ENCODE measurements at places on chromosomes 3 and 15. TPM values are rescaled to one million over a fixed set of nuclear protein-coding genes. Genes with fewer than 3 reads are reported as not detected.

Gene DGKG
- total RNA-seq: 5.8 TPM

Gene CTXN2
- not detected for total RNA-seq

Gene TTLL13
- total RNA-seq: not detected

Gene FAM98B
- 13.2 TPM for total RNA-seq

Gene A4GNT
- not detected for total RNA-seq

Gene TM4SF1
- 895 TPM for total RNA-seq

Gene C3orf20
- 0.12 TPM for total RNA-seq

Gene KIF23
- total RNA-seq: 1.7 TPM

Gene NEK10
- 2.6 TPM for total RNA-seq

Gene LRRIQ4
- not detected for total RNA-seq

Gene RASGRF1
- total RNA-seq: not detected

DNA sequence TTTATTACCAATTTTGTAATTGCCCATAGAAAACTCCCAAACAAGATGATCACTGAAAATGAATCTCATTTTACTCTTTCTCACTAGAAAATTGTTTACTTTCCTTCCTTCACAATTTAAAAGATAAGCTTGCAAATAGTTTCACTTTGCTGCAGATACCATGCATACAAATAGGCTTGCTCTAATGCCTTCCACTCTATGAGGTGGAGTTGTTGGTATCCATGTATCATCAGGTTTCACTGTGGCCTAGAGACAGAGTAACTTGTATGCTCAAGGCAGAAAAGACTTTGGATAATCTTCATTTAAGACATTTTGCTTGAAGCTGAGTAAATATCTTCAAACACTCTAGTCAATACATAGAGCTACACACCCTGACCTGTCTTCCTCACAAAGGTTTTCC, 60.8 kb downstream of the RYK start:
- DNase-seq: no peak

DNA sequence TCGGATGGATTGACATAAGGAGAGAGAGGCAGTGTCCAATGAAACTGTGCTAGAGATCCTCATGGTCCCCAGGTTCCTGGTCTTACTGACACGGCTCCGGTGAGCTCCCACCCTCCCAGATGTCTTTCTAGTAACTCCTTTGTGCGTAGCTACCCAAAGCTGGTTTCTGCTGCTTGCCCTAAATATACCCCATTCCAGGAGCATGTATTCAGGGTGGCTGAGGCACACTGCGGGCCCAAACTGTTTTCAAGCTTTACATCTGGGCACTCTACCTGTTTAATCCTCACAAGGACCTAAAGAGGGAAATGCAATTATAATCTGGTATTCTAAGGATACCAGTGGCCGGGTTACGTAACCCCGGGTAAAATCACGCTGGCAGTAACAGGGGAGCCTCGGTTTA, 161.2 kb upstream of the NSMCE3 start:
- DNase-seq: no peak

GRCh38 chr3:66428733-66429132, 72.1 kb downstream of the LRIG1 start:
- no peak for DNase-seq

DNA sequence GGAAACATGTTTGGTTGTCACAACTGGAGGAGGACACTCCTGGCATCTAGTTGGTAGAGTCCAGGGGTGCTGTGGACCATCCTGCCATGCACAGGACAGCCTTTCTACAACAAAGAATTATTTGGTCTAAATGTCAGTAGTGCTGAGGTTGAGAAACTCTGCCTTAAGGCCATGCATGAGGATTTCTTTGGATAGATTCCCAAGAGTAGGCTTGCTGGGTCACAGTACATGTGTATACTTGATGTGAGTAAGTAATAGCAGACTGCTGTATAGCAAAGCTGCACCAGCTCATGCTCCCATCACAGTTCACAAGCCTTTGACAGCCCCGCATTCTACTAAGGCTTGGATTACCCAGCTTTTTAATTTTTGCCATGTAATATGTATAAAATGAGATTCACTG, 151.3 kb downstream of the MFSD1 start:
- no peak for DNase-seq

- DNase-seq: no peak
Observed at GRCh38 chr15:90344662-90345061, 7.4 kb upstream of the ZNF774 start.

- no peak for DNase-seq
Observed at GRCh38 chr3:178586076-178586475, 49.8 kb downstream of the KCNMB2 start.

GRCh38 chr3:13135811-13136321, 62.6 kb upstream of the IQSEC1 start:
- DNase-seq: no peak

DNA sequence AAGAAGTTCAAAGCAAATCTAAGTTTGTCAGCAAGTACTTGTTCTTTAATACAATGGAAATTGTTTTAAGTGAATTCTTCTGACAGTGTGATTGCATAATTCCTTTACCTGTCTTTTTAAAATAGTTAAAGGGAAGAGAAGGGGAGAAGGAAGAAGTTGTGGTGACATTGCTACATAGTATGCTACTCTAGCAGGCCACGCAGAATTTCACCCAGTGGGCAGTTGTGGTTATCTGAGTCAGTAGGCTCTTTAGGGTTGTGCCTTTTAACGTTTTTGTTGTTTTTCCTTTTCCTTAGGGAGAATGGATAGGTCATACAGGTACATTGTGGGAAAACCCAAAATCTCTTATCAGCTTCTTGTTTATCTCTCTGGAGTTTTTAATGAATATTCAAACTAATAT, 40.4 kb downstream of the KIF15 start:
- no peak for DNase-seq

DNA sequence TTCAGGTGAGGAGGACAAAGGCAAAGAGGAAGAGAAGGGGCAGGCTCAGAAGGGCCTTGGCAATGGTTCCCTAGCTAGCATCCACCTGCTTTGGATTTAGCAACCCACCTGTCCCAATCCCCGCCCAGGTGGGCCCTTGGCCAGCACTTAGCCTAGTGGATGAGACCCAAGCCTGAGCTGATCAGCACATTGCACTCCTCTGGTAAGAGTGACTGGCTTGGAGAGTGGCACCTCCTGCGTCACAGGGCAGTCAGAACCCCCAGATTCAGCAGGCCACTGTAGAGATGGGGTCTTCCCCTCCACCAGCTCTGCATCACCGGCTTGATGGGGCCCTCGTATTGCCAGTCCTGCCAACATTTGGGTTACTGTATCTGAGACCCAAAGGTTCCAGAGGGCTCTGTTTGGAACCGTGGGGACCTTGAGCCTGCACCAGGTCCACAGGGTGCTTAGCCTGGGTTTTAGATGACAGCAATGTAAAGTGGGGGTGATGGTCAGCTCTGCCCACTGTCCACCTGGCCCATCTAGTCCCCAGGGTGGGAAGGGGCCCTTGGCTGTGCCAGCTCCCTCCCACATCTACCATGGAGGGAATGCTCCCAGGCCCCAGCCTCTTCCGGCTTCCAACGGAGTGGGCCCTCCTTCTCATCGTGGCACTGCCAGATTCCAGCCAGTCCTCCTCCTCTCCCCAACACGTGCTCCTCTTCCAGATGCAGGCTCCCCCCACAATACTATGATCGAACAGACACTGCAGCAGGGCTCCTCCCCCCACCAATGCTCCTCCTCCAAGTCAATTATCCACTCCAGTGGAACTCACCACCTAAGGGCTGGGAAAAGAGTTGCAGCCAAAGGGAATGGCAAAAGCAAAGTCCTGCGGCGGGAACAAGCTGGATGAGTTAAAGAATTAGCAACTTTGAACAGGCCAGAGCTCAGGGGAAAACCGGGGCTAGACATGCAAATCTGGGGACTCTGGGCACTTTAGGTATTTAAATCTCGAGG, 45.7 kb downstream of the LHFPL4 start:
- DNase-seq: no peak

DNA sequence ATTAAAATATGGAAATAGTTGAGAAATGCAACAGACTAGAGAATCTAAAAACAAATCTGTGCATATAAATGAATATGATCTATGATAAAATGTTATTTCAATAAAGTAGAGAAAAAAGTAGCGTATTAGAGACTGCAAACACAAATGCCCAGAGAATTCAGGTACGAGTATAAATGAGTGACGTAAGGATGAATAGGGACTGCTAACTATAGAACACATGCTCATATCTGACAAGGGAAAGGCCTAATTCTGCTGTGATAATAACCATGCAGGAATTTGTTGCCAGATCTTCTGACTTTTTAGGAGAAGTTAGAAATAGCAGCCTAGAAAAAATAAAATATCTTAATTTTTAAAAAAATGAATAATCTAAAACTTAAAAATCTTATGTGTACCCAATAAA, 73.1 kb downstream of the ESYT3 start:
- DNase-seq: no peak

GRCh38 chr3:155598671-155599070, 146.2 kb downstream of the PLCH1 start:
- no peak for DNase-seq

GRCh38 chr3:185059766-185060165, 93.1 kb downstream of the C3orf70 start:
- DNase-seq: no peak

GRCh38 chr3:135871311-135871710, 94.2 kb upstream of the PPP2R3A start:
- DNase-seq: no peak

DNA sequence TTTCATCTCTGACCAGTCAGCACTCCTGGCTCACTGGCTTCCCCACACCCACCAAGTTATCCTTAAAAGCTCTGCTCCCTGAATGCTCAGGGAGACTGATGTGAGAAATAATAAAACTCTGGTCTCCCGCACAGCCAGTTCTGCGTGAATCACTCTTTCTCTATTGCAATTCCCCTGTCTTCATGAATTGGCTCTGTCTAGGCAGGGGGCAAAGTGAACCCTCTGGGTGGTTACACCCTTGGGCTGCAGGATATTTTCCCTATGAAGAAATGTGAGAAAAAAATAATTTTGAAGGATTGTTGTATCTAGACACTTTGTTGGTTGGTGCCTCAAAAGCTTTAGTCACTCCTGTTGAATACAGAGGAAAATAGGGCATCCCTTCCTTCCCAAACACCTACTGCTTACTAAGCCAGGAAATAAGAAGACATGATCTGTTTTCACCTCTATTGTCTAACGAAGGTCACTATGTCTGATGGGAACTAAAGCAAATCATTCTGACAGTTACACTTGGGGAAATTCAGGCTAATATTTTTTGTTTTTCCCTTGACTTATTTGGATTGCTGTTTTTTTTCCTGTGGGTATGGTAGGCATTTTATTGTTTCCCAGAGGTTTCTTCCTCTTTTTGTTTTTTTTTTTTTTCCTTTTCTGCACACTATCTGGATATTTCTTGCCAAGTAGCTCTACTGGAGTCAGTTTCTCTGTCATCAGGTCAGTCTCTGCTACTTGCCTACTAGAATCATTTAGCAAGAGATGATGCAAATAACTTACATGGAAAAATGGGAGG, 15.3 kb upstream of the TNFSF10 start:
- no peak for DNase-seq

GRCh38 chr3:177789500-177789899, 592.2 kb upstream of the TBL1XR1 start:
- no peak for DNase-seq

DNA sequence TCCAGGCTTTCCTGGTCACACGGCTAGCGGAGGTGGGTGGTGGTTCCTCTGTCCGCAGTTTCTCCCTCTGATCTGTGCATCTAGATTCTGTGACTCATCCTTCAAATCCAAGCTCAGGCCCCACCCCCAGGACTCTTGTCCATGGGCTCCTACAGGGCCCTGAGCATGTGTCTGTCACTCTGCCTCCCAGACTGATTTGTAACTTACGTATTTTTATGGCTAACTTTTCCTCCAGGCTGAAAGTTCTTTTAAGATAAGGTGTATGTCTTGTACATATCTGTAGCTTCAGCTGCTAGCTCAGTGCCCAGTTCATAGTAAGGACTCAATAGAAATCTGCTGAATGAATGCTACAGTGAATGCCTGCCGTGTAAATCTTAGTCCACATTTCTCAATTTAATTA, 8.0 kb downstream of the ESYT3 start:
- no peak for DNase-seq

DNA sequence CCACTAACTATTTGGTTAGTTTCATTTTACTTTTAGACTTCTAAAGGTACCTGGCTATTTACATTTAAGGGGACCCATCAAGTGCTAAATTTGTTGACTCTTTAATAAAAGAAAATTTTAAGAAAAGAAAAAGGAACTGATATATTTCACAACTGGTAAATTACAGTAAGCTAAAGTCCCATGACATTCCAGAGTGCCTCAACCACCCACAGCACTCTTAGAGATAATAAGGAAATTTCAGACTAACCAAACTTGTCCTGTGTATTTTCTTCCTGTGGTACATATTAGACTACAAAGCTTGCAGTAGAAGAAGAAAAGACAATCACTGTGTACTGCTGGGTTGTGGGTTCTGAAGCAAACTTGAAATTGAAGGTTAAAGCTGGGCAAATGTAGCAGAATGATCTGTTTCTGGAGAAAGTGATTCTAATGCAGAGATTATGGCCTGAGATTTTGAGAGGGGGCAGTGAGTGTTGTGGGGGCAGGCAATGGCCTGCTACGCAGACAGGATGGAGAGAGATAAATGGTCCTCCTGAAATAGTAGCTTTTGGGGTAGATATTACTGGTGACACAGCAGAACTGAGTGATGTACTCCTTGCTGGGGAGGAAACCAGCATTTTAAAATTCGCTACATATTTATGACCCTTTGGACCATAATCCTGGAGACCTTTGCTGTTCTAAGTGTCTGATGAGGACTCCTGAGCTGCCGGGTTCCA, 24.5 kb upstream of the MFSD1 start:
- DNase-seq: no peak

DNA sequence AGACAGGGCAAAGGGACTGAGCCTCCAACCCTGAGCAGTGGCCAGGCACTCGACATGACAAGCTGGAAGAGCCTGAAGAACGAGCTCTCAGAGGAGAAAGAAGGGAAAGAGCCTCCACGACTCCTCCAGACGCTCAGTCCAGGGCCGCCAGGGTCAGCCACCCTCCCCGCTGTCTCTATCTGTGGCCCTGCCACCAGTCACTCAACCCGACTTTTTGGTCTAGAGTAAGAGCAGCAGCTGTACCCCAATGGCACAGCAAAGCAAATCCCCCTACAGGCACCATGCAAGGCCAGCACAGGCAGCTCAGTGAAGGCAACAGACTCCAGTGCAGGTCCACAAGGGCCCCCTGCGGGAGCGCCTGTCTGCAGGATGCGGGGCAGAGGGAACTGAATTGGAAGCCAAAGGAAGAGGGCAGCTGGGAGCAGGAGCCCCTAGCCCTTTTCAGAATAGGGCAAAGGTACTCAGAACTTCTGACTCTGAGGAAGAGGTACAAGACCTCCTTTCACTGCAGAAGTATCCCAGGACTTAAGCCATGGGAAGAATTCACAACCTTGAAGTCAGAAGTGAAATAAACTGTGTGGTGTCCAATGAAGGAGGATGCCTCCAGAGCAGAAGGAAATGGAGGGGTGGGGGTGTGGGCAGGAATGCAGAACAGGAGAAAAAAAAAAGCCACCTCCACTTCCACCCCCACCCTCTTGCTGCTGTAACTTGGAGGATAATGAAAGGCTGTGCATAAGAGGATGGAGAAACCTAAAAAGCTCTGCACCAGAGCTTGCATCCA, 8.5 kb upstream of the GRAMD2A start:
- no peak for DNase-seq

GRCh38 chr15:64044300-64045100, 1.8 kb downstream of the DAPK2 start:
- no peak for DNase-seq

- DNase-seq: no peak
Observed at GRCh38 chr15:54659646-54660045, 537.1 kb downstream of the RSL24D1 start.
